ENCODE measurements at places on chromosomes 11 and 22.

- no peak for DNase-seq
Measured at GRCh38 chr11:86952221-86952875, 2.8 kb downstream of the FZD4 start.

GRCh38 chr22:21856868-21857267, 10.6 kb downstream of the MAPK1 start:
- no peak for DNase-seq

GRCh38 chr11:120057595-120058581, 80.0 kb downstream of the TRIM29 start:
- DNase-seq, result no peak

GRCh38 chr22:28103596-28103995, 184.5 kb upstream of the PITPNB start:
- DNase-seq, result no peak

- no peak for DNase-seq
Measured at GRCh38 chr11:71223081-71223405, 29.3 kb downstream of the SHANK2 start.

DNA sequence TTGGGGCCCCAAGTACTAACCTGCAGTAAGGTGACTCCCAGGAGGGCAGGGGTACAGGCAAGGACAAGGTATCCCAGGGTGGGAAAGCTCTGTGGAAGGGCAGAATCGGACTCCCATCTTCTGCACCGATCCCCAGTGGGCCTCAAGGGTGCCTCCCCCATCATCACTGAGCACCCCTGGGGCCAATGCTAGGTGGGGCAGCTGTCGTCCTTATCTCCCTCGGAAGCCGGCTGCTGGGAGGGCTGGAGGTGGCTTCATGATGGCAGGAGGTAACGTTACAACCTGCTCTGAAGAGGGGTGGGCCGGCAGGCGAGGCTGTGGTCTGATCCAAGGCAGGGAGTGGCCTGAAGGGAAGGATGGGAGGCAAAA, 87.6 kb upstream of the LINC01488 start:
- no peak for DNase-seq

GRCh38 chr11:117959438-117960149, 26.6 kb upstream of the IL10RA start:
- peak; percentile 11 for DNase-seq

DNA sequence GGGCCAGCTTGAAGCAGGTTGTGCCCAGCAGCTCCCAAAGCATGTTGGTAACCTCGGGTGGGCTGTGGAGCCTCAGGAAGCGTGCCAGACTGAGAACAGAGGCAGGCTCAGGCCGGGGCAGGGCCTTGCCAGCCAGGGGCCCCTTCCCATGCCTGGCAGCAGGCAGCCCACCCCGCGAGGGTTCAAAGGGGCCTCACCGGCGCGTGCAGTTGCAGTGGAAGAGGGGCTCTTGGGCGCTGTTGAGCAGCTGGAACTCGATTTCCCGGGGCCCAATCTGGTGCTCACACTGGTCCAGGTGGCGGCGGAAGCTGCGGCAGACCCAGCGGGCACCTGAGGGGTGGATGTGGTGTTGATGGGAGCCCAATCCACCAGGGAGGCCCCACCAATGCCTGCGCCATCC, 3.6 kb downstream of the PLA2G3 start:
- peak; percentile 15 for DNase-seq

DNA sequence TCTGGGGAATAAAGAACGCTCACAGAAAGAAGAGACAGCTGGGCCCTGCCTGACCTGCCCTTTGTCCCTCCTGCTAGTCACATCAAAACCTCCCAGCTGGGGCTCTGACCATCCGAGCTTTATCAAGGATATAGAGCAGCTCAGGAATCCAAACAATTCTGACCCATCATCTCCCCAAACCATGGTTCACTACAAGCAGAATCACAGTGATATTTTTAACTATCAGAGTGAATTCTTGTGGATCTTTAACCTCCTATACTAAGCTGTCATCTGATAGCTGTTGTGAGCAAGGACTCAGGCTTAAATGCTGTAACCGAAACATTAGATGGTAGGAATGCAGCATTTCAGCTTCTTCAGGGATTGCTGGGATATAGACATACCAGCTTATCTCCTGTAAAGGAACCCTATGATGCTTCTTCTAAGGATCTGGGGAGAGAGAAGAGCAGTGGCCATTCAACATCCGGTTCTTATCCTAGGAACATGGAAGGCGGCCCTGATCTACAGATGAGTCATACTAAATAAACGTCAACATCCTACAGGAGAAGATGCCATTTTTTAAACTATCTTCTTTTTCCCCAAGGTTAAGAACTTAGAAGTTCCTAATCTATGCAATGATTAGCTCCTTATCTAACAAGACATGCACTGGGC, 84.7 kb upstream of the AKIP1 start:
- DNase-seq, result no peak

- no peak for DNase-seq
Measured at GRCh38 chr22:17597217-17597616, 31.3 kb downstream of the ATP6V1E1 start.

GRCh38 chr22:42418811-42419242, 13.4 kb downstream of the NFAM1 start:
- DNase-seq, result no peak

GRCh38 chr11:126112547-126112946, 49.9 kb upstream of the CDON start:
- DNase-seq, result no peak

- DNase-seq, result no peak
Measured at GRCh38 chr11:30652801-30653200, 66.6 kb upstream of the MPPED2 start.

- no peak for DNase-seq
Measured at GRCh38 chr11:19160847-19161246, 40.9 kb downstream of the CSRP3 start.

DNA sequence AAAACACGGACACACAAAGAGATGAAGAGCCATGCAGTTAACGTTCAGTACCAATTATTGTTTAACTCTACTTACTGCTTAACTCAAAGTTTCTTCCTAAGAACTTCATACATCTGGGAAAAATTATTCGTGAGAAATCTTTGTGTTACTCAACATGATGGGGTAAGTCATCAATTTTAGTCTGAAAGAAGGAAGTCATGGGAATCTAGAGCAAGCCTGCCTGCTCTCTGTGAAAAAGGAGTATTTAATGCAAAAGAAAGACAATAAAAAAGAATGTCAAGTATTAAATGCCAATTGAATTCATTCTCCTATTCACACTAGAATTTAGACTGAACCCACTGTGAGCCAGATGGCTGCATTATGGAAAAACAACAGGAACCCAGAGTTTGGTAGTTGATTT, 16.0 kb downstream of the TMEM123 start:
- no peak for DNase-seq

DNA sequence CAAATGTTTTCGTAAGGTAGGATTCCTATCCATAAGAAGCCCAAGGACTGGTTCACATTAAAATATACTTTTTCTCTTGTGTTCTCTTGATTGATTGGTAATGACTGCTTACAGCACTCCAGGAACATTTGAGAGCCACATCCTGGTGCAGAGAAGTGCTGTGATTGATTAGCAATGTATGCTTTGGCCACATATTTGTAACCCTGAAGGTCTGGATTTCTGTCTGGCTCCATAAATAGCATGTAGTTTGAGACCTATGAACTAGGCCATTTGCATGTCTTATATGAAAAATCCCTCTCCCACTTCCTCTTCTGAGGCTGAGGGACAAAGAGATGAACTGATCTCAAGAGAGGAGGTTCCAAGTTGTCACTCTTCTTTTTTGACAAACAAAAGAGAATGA, 49.3 kb upstream of the CD44 start:
- peak; percentile 62 for DNase-seq

DNA sequence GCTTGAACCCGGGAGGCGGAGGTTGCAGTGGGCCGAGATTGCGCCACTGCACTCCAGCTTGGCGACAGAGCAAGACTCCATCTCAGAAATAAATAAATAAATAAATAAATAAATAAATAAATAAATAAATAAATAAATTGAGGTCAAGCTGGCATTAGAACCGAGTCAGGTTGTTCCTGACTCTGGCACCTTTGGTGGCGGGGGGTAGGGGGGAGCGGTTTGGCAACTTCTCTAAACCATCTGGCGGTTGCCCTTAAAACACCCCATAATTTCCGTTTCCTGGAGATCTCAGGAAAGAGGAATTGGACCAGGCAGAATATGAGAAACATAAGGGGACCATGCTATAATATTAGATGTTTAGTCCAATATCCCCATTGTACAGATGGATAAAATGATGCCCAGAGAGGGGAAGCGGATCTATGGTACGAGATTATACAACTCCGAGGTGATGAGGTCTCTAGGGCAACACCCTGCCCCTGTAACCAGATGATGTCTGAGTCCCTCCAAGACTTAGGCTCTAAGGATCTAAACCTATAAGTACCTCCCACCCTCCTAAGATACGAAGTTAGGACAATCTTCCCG, 785 bp downstream of the CLPB start:
- no peak for DNase-seq

DNA sequence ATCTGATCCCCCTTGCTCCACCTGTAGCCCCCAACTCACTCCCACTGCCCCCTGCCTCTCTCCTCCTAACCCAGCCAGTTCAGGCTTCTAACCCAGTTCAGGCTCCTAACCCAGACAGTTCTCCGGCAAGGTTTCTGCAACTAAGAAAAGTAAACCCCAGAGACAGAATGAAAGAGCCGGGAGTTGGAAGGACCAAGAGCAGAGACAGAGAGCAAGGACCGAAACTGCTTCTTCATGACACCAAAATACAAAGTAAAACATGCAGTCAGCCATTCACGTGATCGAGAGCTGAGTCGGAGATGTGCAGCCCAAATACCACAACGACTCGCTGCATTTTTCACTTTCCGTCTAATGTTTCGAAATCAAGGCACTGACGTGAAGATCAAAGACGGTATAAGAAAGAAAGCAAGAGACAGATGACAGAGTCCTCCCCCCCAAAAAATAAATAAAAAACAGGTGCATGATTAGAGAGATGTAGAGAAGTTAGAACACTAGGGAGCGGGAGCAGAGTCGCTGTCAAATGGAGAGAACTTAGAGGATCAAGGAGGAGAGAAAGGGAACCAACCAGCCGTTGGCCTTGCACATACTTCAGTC, 884 bp downstream of the IL10RA start:
- DNase-seq, result peak; percentile 81

GRCh38 chr22:37273126-37273845, 9.0 kb upstream of the CYTH4 start:
- no peak for DNase-seq

- peak; percentile 45 for DNase-seq
Measured at GRCh38 chr11:108223348-108224149, 682 bp downstream of the ATM start.

- DNase-seq, result no peak
Measured at GRCh38 chr22:37485395-37486223, 575 bp downstream of the MFNG start.

- no peak for DNase-seq
Measured at GRCh38 chr11:36195496-36196354, 93.5 kb downstream of the COMMD9 start.

DNA sequence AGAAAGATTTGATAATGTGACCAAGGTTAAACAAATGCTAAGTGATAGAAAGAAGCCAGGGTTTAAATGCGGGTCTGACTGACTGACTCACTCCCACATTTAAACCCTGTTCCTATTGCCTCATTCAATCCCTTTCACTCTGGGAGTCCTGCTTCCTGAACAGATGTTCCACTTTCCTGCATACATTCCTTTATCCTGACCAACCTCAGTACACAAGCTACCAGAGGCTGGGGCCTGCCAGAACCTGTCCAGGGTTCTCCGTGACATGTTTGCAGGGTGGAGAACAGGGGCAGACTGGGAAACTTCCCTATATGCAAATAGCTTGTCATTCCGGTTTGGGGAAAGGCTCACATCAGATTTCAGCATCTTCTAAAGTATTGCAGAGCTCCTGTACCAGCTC, 3.0 kb upstream of the ANKK1 start:
- no peak for DNase-seq

- DNase-seq, result no peak
Measured at GRCh38 chr11:69213964-69214363, 58.2 kb downstream of the SMIM38 start.

DNA sequence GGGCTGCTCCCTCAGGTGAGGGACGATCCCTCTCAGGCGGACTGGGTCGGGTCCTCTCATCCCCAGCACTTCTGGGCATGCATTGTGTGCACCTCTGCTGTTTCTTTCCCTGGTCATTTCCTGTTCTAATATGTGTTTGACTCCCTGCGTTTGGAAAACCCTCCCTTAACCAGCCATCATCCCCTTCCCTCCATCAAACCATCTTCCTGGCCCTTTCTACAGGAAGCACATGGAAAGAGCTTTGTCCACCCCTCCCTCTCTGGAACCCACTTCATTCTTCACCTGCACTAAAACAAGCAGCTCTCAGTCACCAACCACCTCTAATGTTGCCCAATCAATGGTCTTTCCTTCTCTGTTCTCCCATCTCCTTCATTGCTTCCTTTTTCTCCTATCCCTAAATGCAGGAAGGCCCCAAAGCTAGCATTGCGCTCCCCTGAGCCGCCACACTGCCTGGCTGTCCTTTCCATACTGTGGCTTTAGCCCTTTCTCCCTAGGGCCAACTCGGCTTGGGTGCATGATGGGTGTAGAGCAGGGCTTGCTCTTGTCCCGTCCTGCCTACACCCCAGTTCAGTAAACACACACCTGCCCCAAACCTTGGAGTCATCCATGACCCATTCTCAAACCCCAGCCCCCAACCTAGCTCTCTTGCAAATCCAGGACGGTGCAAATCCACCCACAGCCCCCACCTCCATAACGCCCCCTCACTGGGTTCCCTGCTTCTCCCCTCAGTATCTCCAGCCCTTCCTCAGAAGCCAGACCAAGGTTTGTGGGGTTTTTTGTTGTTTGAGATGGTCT, 5.4 kb upstream of the GAS2L1 start:
- DNase-seq, result no peak

DNA sequence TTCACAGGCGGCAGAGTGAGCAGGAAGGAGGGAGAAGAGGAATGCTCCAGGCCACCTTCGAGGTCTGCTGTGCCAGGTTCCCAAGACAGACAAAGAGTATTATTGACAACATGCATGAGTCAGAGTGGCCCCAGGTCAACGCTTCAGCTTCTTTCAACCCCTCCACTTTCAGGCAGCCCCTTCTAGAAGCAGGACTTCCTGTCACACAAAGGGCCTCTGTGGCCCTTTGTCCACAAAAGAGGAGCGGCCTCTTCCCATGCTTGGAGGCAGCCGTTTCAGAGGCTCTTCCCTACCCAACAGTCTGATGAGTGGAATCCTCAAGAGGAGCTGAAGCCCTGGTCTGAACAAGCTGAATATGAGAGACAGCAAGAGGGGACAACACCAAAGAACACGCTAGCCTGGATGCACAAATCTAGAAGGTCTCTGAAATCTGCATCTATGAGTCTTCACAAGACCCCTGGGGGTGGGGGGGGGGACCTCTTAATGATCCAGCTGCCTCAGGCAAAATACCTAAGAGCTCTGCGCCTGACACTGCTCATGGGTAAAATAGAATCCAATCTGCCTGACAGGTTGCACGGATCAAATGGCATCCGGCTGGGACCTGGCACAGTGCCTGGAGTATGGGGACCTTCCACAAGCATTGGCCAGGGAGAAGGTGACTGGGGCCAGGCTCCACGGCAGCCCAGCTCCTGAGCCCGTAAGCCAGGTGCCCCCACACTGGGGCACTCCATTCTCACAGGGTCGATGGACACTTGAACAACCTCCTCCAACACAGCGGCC, 67.5 kb downstream of the PACSIN2 start:
- no peak for DNase-seq

GRCh38 chr11:73257342-73258103, 14.6 kb upstream of the P2RY6 start:
- DNase-seq, result no peak
